ENCODE measurements at places on chromosomes 7 and 10. TPM values are rescaled to one million over a fixed set of nuclear protein-coding genes. Genes with fewer than 3 reads are reported as not detected.
A peak's percentile ranks its signal among the peaks of the same experiment; 100 is the strongest.

DNA sequence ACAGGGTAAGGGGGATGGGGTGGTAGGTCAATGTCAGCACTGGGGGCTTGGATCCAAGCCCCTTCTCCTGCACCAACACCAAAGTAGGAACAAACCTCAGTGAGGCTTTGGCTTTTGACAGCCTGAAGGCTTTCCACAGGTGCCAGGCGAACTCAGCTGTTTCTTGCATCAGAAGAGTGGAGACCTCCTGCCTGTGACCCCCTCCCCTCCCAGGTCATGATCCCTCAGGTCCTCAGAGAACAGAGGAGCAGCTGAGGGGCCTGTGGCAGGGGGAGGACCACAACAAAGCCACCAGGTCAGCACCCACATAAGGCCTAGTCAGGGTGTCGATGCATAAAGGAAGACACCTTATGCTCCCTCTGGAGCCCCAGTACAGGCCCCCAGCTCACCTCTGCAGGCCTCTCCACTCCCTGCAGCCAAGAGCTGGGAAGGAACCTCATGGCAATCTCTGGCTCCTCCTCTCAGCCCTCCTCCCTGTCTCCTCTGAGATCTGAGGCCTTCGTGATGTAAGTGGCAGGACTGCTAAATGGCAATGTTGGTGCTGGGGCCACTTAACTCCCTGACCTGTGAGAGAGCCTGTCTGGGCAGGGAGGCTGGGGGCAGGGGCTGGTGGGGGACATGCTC is 19.1 kb upstream of the PRRT4 start:
- H3K36me3 ChIP-seq = no peaks in the 10 kb centered on the region
- no peaks in the 10 kb centered on the region for H3K27me3 ChIP-seq
- no peak for DNase-seq
- no peak overlapping the region for H3K27ac ChIP-seq
- H3K4me1 ChIP-seq = no peaks in the 10 kb centered on the region

GRCh38 chr7:46960970-46961369 is 620.9 kb downstream of the TNS3 start:
- no peaks in the 10 kb centered on the region for H3K4me1 ChIP-seq
- H3K4me3 ChIP-seq = no peak overlapping the region
- H3K27ac ChIP-seq = no peak overlapping the region

The KCNMA1 gene
- total RNA-seq = 0.55 TPM

- no peaks in the 10 kb centered on the region for H3K36me3 ChIP-seq
- no peaks in the 10 kb centered on the region for H3K27me3 ChIP-seq
- DNase-seq = no peak
- no peak overlapping the region for H3K27ac ChIP-seq
- H3K4me1 ChIP-seq = no peaks in the 10 kb centered on the region
These were observed 410.0 kb upstream of the SEMA3D start for GRCh38 chr7:85596827-85597226.

GRCh38 chr7:8035647-8036518 is 67.3 kb downstream of the GLCCI1 start:
- H3K4me3 ChIP-seq = no peak overlapping the region
- no peak overlapping the region for H3K27ac ChIP-seq
- no peaks in the 10 kb centered on the region for H3K27me3 ChIP-seq

DNA sequence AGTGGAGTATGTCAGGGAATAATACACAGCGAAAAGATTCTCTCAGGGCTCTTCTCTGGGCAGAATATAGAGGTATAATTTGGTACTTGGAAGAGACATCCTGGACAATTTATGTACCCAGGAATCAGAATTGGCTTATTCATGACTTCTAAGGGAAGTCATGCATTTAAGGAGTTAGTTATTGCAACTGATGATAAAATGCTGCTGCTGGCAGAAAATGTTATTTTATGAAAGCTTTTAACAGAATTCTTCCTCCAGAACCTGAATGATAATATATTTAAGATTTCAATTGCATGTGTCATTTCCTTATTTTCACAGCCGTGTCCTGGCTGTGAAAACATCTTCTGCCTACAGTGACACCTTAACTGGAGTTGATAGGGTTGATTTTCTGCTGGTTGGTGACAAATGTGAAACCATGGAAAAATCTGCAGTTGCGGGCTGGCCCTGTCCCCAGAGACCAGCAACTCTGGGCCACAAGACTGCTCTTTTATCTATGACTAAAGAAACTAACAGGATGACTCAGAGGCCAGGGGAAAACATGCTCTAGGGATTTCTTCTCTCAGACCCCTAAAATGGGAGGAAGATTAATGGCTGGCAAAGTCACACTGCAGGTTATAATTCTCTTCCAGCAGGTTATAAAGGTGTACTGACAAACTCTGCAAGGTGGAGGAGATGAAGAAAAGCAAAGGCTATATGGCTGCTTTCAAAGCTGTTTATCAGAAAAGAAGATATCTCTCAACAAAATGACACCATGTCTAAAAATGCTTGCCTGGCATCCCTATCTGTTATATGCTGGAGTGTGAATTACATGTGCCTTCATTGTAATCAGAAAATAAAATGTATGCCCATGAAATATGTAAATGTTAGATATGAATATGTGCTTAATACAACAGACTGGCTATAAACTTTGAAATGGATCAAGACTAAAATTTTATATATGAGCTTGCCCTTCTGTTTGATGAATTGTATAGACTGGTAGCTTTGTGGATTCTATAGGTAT is 12.1 kb upstream of the TRUB1 start:
- H3K4me1 ChIP-seq = peaks cover 12% of the 10 kb centered on the region
- H3K27me3 ChIP-seq = peaks cover 20% of the 10 kb centered on the region
- peak overlapping the region; percentile 46 for H3K4me3 ChIP-seq
- peaks cover under 1% of the 10 kb centered on the region for H3K36me3 ChIP-seq
- peak; percentile 48 for DNase-seq

The PDE1C gene
- total RNA-seq = not detected
